Spinal cord (tissue), 10 donors: ENCODE measurements at places on chromosomes 12 and 14.

GRCh38 chr14:95340201-95340697 lies 20.5 kb upstream of the CLMN start:
- no peak for DNase-seq

DNA sequence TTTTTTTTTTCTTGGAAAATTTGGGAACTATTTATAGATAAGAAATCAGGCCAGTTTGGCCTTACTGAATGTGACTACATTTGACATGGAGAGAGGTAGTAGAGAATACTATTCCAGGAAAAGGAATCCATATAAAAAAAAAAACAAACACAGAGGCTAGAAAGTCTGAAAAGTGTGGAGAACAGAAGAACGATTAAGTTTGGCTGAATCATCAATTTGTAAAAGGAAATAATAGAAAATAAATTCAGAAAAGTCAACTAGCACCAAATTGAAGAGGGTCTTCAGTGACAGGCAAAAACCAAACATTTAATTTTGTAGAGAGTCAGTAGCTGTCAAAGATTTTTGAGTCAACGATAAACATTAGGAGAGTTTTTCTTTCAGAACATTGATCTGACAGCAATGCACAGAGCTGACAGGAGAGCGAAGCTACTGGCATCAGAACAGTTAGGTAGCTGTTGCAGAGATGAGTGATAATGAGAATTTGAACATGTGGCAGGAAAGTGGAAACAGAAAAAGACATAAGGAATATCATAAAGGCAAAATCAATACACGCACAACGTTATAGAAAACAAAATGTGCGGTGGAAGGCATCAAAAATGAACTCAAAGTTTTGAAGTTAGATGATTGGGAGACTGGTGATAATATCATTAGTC lies 241.2 kb downstream of the SOX5 start:
- no peak for DNase-seq

- no peak for DNase-seq
Observed at GRCh38 chr14:95240859-95241813, 78.6 kb downstream of the CLMN start.

GRCh38 chr14:105292826-105293711 lies 7.7 kb downstream of the BRF1 start:
- no peak for DNase-seq

DNA sequence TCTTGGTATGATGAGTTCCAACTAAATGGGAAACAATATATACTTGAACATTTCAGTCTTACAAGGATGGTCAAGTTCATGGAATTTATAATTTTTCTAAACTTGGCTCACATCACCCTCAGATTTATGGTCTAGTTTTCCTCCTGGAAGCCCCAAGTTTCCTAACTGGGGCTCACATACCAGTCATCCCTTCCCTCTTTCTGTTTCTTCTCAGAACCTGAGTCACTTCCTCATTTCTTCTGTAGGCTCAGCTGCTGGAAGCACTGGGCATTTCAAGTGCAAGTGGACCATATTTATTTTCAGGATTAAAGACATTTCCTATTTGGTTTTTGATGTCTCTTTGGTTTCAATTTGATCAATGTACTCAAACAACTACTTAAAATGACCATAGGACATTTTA lies 55.4 kb downstream of the GRIP1 start:
- DNase-seq, result no peak

DNA sequence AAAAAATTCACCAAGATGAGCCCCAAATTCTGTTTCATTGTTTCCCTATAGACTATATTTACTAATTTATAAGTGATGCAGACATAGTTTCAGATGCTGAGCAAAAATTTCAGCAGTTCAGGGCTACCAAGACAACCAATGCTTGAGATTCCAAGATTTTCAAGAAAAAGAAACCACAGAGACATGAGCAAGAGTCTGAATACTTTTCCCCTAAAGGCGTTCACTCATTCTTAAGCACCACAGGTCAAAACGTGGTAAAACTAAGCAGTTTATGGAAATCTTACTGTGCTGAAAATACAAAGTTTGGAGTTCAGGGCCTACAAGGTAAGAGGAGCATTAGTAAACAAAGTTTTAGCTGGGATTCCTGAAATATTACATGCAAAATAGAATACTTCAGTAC lies 221.2 kb downstream of the KCNH5 start:
- no peak for DNase-seq

DNA sequence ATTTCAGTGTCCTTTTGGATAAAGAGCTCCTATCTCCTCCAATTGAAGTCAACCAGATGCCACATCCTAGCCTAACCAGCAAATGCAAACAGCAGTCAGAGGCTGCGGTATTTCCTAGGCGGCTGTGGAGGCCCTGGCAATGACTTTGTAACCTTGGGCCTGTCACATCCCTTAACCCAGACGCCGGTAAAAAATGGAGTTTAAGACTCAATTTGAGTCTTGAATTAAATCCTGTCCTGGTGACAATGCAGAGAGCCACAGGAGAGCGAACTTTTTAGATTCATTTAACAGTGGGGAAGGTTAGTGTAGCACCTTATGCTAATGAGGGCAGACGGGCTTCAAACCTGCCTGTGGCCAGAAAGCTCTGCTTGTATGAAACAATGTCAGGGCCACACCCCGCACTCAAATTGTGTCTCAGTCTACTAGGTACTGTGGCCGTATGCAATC lies 1.3 kb downstream of the C12orf75 start:
- DNase-seq, result peak; percentile 14

DNA sequence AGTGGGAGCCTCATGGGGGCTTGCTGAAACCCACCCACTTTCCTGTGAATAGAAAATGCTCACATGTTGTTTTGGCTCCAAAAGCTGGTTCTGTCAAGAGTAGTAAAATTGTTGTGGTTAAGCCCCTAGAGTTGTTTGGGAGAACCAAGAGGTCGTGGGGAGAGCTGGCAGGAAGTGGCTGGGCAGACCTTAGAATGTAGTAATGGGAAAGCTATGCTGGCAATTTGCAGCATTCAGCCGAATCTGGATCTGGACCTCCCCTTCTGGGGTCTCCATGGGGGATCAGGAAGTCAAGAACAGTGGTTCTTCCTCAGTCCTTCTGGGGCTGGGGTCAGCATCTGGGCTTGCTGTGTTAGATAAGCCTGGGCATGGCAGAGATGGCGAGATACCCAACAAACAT lies 150.6 kb upstream of the TBX3 start:
- no peak for DNase-seq

- no peak for DNase-seq
Observed at GRCh38 chr14:99576304-99576703, 27.7 kb downstream of the CCDC85C start.

DNA sequence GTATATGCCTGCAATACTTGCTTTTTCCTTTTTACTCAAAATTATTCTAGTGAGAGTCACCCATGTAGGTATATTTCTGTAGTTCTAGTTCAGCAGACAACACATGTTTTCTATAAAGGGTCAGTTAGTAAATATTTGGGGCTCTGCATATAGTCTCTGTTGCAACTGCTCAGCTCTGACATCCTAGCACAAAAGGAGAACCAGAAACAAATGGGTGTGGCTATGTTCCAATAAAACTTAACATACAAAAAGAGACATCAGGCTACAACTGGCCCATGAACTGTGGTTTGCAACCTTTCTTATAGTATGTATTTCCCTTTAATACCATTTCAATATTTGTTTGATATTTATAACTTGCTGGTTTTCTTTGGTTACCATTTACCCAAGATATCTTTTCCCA lies 11.9 kb downstream of the NT5DC3 start:
- no peak for DNase-seq

- DNase-seq, result no peak
Observed at GRCh38 chr14:71629765-71630492, 302.3 kb upstream of the RGS6 start.

DNA sequence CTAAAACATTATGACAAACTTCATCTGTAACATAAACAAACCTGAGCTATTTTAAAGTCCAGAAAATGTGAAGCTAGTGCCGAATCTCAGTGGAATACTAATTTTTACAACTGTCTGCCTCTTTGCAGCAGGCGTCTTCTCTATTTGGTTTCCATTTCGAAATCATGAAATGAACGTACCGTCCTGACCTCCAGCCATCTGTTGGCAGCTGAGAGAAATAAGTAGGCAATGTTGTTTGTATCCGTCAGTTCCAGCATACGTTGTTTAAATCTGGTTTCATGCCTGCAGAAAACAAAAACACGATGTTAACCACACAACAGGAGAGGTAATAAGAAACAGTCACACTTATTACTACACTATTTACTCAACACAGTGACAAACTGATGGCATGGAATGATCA lies 54.3 kb upstream of the KCNJ8 start:
- DNase-seq, result no peak

DNA sequence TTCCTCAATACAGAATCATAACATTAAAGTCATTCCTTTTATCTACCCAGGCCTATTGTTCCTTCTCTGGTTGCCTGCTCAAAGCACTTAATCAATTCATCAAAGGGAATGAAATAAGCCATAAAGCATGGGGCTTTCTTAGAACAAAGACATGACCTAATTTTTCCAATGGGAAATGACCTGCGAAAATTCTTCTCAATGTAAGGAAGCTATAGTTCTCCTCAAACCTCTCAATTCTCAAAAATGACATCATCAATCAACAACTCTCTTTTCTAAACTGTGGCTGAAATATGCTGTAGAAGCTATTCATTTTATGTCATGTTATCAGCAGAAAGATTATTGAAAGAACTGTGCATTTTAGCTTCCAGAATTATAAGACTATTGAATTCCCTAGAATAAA lies 116.0 kb upstream of the PTPRR start:
- DNase-seq, result no peak
